ENCODE measurements at places on chromosomes 6 and 20. TPM values are rescaled to one million over a fixed set of nuclear protein-coding genes. Genes with fewer than 3 reads are reported as not detected.

DNA sequence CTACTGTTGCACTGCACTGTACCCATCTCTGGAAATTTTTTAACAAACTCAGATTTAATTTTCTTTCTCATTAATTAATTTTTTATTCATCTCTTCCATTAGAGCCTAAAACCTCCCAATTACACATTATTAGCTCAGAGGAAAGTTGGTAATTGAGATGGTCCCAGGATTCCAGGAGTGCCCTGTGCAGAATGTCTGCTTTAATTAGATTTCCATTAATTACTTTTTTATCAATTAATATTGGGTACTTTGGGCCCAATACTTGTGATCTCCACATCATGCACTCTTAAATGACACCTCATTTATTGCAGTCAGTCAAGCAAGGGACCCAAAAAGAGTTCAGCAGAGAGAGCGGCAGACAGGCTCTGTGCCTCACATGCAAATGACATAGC, 232.0 kb downstream of the PTPRT start:
- DNase-seq: no peak
- H3K27me3 ChIP-seq: no peaks in the 10 kb centered on the region
- no peak overlapping the region for H3K27ac ChIP-seq
- no peaks in the 10 kb centered on the region for H3K4me1 ChIP-seq
- H3K36me3 ChIP-seq: peaks cover 13% of the 10 kb centered on the region

DNA sequence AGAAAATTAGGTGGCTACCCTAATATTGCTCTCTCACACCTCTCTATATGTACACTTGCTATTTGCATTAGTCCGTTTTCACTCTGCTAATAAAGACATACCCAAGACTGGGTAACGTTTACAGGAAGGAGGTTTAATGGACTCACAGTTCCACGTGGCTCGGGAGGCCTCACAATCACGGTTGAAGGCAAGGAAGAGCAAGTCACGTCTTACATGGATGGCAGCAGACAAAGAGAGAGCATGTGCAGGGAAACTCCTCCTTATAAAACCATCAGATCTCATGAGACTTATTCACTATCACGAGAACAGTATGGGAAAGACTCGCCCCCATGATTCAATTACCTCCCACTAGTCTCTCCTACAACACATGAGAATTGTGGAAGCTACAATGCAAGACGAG, 53.4 kb downstream of the EPM2A start:
- no peaks in the 10 kb centered on the region for H3K4me1 ChIP-seq
- H3K4me3 ChIP-seq: no peak overlapping the region
- no peaks in the 10 kb centered on the region for H3K27me3 ChIP-seq
- no peak overlapping the region for H3K27ac ChIP-seq
- peaks cover 15% of the 10 kb centered on the region for H3K36me3 ChIP-seq

GRCh38 chr6:159808647-159809046, 8.6 kb downstream of the PNLDC1 start:
- H3K4me3 ChIP-seq: no peak overlapping the region
- no peaks in the 10 kb centered on the region for H3K36me3 ChIP-seq
- DNase-seq: no peak
- no peaks in the 10 kb centered on the region for H3K27me3 ChIP-seq
- no peaks in the 10 kb centered on the region for H3K4me1 ChIP-seq
- no peak overlapping the region for H3K27ac ChIP-seq

DNA sequence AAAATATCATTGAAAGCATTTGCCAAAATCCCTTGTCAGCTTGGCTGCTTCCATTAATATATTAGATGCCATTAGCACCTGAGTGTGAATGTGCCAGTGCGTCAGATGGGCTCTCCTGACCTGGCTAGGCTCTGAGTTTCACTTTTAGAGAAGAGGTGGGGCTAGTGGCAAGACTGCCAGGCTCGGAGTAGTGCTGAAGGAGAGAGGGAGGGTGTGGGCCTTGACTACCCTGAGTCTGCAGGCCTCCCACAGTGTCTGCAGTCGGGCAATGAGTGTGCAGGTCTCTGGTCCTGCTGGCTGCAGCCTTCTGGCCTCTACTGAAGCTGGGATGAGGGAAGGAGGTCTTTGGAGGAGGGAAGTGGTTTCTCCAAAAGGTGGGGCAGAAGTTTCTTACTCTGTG, 34.6 kb upstream of the PNPLA1 start:
- H3K27ac ChIP-seq: no peak overlapping the region
- H3K27me3 ChIP-seq: no peaks in the 10 kb centered on the region
- no peaks in the 10 kb centered on the region for H3K4me1 ChIP-seq
- H3K4me3 ChIP-seq: no peak overlapping the region
- H3K36me3 ChIP-seq: peaks cover 23% of the 10 kb centered on the region

DNA sequence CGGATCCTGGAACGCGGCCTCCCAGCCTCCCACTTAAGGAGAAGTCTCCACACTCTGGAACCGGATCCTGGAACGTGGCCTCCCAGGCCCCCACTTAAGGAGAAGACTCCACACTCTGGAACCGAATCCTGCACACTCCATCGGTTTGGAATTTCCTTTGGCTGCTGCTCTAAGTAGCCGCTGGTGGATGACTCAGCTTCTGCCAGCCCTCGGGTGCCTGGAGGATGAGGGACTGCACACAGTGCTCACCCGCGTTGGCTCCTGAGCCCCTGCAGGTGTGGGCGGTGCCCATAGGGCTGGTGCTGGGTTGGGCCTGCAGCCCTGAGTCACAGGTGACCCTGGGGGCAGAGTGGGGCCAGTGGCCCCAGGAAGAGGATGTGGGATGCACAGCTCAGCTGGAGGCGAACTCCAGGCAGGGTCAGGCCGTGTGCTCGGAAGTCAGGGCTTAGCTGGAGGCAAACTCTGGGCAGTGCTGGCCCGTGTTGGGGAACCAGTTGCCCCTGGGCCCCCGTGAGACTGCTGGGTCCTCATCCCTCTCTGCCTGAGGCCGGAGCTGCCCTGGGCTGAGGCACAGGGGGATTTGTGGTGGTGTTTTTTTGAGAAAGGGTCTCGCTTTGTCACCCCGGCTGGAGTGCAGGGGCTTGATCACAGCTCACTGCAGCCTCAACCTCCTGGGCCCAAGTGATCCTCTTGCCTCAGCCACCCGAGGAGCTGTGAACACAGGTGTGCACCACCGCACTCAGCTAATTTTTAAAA, 13.9 kb upstream of the TNFRSF6B start:
- no peak for DNase-seq
- no peaks in the 10 kb centered on the region for H3K27me3 ChIP-seq
- no peaks in the 10 kb centered on the region for H3K4me1 ChIP-seq
- peaks cover 9% of the 10 kb centered on the region for H3K36me3 ChIP-seq
- H3K4me3 ChIP-seq: no peak overlapping the region
- H3K27ac ChIP-seq: no peak overlapping the region

DNA sequence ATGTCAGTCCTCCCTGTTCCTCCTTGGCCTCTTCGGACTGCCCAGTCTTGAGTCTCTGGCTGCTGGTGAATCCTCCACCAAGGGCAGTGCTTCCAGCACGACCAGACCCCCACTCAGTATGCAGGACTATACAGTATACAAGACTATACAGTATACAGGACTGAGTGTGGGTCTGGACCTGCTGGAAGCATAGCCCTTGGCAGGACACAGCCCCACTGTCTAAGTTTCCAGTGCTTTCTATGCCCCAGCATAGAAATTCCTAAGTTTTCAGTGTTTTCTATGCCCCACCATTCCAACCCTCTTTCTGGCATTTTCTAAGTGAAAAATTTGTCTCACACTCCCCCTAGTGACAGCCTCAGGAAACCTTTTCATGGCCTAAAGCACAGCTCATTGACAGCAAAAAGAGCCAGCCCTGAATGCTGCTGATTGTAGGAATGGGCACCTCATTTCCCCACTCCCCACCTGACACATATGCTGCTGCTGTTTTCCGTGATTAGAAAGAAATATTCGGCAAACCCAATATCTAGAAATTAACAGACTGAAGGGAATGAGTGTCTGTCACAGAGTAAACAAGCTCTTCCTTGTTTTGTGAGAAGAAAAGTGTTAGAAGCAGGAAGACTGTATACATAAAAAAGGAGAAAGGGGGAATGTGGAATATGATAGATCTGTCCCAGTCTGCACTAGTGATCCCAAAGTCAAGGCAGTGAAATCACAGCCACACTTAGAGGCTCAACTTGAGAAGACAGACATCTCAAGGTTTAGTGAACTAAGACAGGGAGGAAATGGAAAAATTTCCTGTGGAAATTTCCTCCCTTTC, 206.9 kb downstream of the IBTK start:
- H3K27ac ChIP-seq: no peak overlapping the region
- peak; percentile 60 for DNase-seq
- no peak overlapping the region for H3K4me3 ChIP-seq
- no peaks in the 10 kb centered on the region for H3K36me3 ChIP-seq

GRCh38 chr20:17012546-17013226, 214.2 kb upstream of the PCSK2 start:
- no peaks in the 10 kb centered on the region for H3K4me1 ChIP-seq
- no peaks in the 10 kb centered on the region for H3K36me3 ChIP-seq
- H3K27ac ChIP-seq: no peak overlapping the region
- no peak overlapping the region for H3K4me3 ChIP-seq
- H3K27me3 ChIP-seq: no peaks in the 10 kb centered on the region

- H3K27me3 ChIP-seq: no peaks in the 10 kb centered on the region
- H3K36me3 ChIP-seq: no peaks in the 10 kb centered on the region
- no peak overlapping the region for H3K4me3 ChIP-seq
- H3K4me1 ChIP-seq: peaks cover 8% of the 10 kb centered on the region
- H3K27ac ChIP-seq: no peak overlapping the region
Observed at GRCh38 chr6:33607784-33608161, 13.3 kb upstream of the ITPR3 start.

DNA sequence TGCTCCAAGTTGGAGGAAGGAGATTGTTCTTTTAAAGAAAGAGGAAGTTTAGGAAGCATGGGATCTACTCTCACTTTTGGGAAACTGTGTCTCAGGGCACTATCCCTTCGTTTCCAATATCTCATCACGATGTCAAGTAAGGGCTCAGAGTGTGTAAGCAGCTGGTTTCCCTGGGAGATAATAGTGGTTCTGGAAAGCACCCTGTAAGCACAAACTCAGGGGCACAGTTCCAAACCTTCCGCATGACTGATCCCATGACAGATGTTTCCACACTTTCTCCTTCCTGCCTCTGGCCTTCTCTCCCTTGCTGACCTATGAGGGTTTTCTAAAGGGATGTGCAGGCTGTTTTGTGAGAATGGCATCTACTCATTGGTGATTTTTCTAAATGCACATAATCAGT, 33.9 kb downstream of the ADTRP start:
- H3K4me1 ChIP-seq: no peaks in the 10 kb centered on the region
- DNase-seq: no peak
- H3K27ac ChIP-seq: no peak overlapping the region
- peaks cover 4% of the 10 kb centered on the region for H3K36me3 ChIP-seq
- no peak overlapping the region for H3K4me3 ChIP-seq

- DNase-seq: no peak
- peaks cover 11% of the 10 kb centered on the region for H3K36me3 ChIP-seq
- no peak overlapping the region for H3K27ac ChIP-seq
- no peak overlapping the region for H3K4me3 ChIP-seq
- H3K4me1 ChIP-seq: no peaks in the 10 kb centered on the region
Observed at GRCh38 chr20:16283978-16284377, 289.3 kb downstream of the KIF16B start.

DNA sequence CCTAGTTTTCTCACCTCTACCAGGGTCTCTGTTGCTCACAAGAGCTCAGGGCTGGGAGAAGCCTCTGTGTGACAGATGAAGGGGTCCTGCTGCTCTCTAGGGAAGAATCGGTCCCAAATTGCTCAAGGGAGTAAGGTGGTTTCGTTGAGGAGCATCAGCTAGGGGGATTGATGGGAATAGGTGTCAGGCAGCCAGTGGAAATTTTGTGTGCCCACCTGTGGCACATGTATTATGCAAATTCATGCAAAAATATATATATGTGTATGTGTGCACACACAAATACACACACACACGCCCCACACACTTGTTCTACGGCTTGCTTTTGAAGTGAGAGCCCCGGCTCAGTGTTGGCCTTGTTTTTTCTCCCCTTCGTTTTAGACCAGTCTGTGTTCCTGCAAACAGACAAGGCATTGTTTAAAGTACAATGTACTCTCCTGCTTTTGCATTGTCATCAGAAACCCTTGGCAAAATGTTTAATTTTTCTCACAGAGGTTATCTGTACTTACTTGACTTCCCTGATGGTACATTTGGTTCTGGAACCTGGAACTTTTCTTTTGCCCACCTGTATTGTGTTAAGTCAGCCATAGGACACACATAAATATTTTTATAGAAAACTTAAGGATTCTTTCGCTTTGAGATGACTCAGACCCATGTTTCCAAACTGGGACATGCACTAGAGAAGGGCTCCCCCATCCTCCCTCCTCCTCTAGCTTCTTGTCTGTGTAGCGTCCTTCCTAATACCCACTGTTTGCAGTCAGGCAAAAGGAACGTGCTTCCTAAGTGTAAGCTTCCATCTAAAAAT, 26.7 kb downstream of the FOXO3 start:
- no peak overlapping the region for H3K4me3 ChIP-seq
- no peaks in the 10 kb centered on the region for H3K27me3 ChIP-seq
- DNase-seq: no peak
- peaks cover 9% of the 10 kb centered on the region for H3K4me1 ChIP-seq
- no peak overlapping the region for H3K27ac ChIP-seq

GRCh38 chr6:64012351-64013001, 376.9 kb downstream of the PHF3 start:
- H3K4me1 ChIP-seq: no peaks in the 10 kb centered on the region
- peaks cover 1% of the 10 kb centered on the region for H3K36me3 ChIP-seq
- H3K4me3 ChIP-seq: no peak overlapping the region
- no peaks in the 10 kb centered on the region for H3K27me3 ChIP-seq
- peak; percentile 49 for DNase-seq

- no peak overlapping the region for H3K4me3 ChIP-seq
- peaks cover 3% of the 10 kb centered on the region for H3K4me1 ChIP-seq
- H3K36me3 ChIP-seq: no peaks in the 10 kb centered on the region
- no peak for DNase-seq
Observed at GRCh38 chr6:54491431-54491830, 183.2 kb downstream of the TINAG start.

DNA sequence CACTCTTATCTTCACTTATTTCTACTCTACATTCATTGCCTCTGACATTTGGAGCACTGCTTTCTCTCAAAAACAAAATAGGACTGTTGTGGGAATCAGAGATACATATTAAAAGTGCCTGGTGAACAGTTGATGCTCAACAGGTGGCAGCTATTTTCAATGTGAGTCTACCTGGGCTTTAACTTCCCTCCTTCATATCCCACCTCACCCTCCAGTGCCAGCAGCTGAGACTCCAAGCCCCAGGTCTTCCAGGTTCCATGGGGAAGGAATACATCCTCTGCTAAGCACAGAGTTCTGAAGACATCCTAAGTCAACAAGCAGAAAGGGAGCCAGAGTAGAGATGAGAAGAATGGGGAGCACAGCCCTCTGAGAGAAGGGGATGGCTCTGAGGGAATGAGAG, 7.0 kb upstream of the FOXP4 start:
- H3K27ac ChIP-seq: no peak overlapping the region
- no peak for DNase-seq
- peaks cover 14% of the 10 kb centered on the region for H3K27me3 ChIP-seq
- H3K4me3 ChIP-seq: no peak overlapping the region

GRCh38 chr6:21331235-21331634, 262.3 kb upstream of the SOX4 start:
- H3K36me3 ChIP-seq: no peaks in the 10 kb centered on the region
- no peaks in the 10 kb centered on the region for H3K27me3 ChIP-seq
- DNase-seq: no peak

GRCh38 chr6:137892271-137892708, 25.2 kb downstream of the TNFAIP3 start:
- H3K4me1 ChIP-seq: no peaks in the 10 kb centered on the region
- no peak for DNase-seq
- H3K36me3 ChIP-seq: no peaks in the 10 kb centered on the region
- no peaks in the 10 kb centered on the region for H3K27me3 ChIP-seq

The CGA gene
- total RNA-seq: not detected

The TINAG gene
- not detected for total RNA-seq

The TRIM15 gene
- not detected for total RNA-seq

The HLA-DRB5 gene
- 3.3 TPM for total RNA-seq

The XKR7 gene
- total RNA-seq: 1.5 TPM

The PBOV1 gene
- not detected for total RNA-seq

The SMLR1 gene
- total RNA-seq: not detected

The CSTF1 gene
- total RNA-seq: 72.9 TPM

Measured in H9 (cell line).